ENCODE measurements at places on chromosomes 13 and 19. TPM values are rescaled to one million over a fixed set of nuclear protein-coding genes. Genes with fewer than 3 reads are reported as not detected.

GRCh38 chr13:103062079-103062478, 4.1 kb downstream of the SLC10A2 start:
- no peaks in the 10 kb centered on the region for H3K4me1 ChIP-seq
- H3K4me3 ChIP-seq = no peak overlapping the region
- H3K27me3 ChIP-seq = no peaks in the 10 kb centered on the region
- no peak for DNase-seq

DNA sequence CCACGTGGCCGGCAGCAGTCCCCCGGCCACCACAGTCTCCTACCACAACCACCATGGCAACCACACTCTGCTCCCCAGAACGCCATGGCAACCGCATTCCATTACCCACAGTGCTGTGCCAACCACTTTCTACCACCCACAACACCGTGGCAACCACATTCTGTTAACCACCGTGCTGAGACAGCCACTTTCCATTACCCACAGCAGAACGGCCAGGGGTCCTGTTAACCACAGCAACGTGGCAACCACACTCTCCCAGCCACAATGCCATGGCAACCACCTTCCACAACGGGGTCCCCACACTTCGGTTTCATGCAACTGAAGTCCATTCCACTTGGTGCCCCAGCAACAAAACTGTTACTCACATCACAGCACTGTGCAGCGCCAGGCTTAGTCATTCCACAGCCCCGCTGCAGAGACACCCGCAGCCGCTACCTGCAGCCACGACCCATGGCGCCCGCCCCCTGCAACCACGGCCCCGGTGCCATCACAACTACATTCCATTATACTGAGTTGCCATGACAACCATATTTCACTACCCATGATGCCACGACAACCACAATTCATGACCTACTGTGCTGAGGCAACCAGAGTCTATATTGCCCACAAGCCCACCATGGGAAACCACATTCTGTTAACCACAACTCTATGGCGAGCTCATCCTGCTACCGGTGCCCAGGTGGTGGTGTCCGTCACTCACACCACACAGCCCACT, 10.0 kb downstream of the DPF1 start:
- H3K4me1 ChIP-seq = peaks cover 21% of the 10 kb centered on the region
- peak overlapping the region; percentile 24 for H3K27ac ChIP-seq
- H3K27me3 ChIP-seq = peaks cover 59% of the 10 kb centered on the region

GRCh38 chr13:20803180-20803965, 29.6 kb upstream of the EEF1AKMT1 start:
- peaks cover 17% of the 10 kb centered on the region for H3K4me1 ChIP-seq
- peaks cover 29% of the 10 kb centered on the region for H3K36me3 ChIP-seq
- no peak for DNase-seq

GRCh38 chr13:111175372-111175771, 60.3 kb downstream of the ARHGEF7 start:
- no peak for DNase-seq
- peak overlapping the region; percentile 73 for H3K27ac ChIP-seq
- peaks cover 31% of the 10 kb centered on the region for H3K36me3 ChIP-seq
- peaks cover 78% of the 10 kb centered on the region for H3K4me1 ChIP-seq
- no peak overlapping the region for H3K4me3 ChIP-seq

GRCh38 chr13:46355088-46355468, 32.0 kb downstream of the RUBCNL start:
- no peak overlapping the region for H3K4me3 ChIP-seq
- no peak for DNase-seq
- H3K4me1 ChIP-seq = peaks cover 24% of the 10 kb centered on the region
- H3K27ac ChIP-seq = peak overlapping the region; percentile 94
- H3K36me3 ChIP-seq = peaks cover 18% of the 10 kb centered on the region

CYP2A6 gene
- not detected for total RNA-seq

- H3K4me3 ChIP-seq = no peak overlapping the region
- no peaks in the 10 kb centered on the region for H3K27me3 ChIP-seq
- DNase-seq = no peak
- H3K4me1 ChIP-seq = peaks cover 15% of the 10 kb centered on the region
- peaks cover 11% of the 10 kb centered on the region for H3K36me3 ChIP-seq
These were observed 3.6 kb downstream of the MICOS13 start for GRCh38 chr19:5676772-5677105.

GRCh38 chr19:11018179-11018578, 57.3 kb downstream of the SMARCA4 start:
- no peak overlapping the region for H3K27ac ChIP-seq
- H3K36me3 ChIP-seq = peaks cover 33% of the 10 kb centered on the region
- no peak overlapping the region for H3K4me3 ChIP-seq
- no peak for DNase-seq
- H3K4me1 ChIP-seq = no peaks in the 10 kb centered on the region
